ENCODE measurements at places on chromosomes 2 and 18. TPM values are rescaled to one million over a fixed set of nuclear protein-coding genes. Genes with fewer than 3 reads are reported as not detected.

PROC gene
- not detected for total RNA-seq

SLC9A4 gene
- total RNA-seq, result not detected

FAM110C gene
- 2.9 TPM for total RNA-seq

PIEZO2 gene
- 0.11 TPM for total RNA-seq

CCL20 gene
- not detected for total RNA-seq

SPEG gene
- total RNA-seq, result 119 TPM

DNA sequence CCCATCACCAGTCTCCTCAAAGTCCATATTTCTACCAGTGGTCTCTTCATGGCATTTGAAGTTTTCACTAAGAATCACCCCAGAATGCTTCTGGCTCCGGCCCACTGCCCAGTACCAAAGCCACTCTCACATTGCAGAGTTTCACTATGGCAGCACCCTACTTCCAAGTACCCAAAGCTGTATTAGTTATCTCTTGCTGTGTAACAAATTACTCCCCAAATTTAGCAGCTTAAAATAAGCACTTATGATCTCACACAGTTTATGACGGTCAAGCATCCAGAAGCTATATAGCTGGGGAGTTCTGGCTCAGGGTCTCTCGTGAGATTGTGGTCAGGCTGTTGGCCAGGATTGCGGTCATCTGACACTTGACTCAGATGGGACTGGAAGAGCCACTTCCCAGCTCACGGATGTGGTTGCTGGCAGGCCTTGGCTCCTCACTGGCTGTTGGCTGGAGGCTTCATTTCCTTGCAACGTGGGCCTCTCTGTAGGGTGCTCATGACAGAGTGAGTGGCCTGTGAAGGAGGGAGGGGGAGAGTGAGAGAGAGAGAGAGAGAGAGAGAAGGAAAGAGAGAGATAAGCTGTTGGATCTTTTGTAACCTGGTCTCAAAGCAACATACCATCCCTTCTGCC, 189.5 kb downstream of the CTIF start:
- no peak for DNase-seq

- DNase-seq, result peak; percentile 71
Observed at GRCh38 chr2:36416370-36417165, 61.0 kb downstream of the CRIM1 start.

GRCh38 chr2:210655229-210655975, 99.0 kb downstream of the CPS1 start:
- no peak for DNase-seq

- no peak for DNase-seq
Observed at GRCh38 chr2:152251811-152252210, 76.2 kb upstream of the STAM2 start.

- DNase-seq, result no peak
Observed at GRCh38 chr2:240739797-240740196, 48.1 kb downstream of the AQP12A start.

DNA sequence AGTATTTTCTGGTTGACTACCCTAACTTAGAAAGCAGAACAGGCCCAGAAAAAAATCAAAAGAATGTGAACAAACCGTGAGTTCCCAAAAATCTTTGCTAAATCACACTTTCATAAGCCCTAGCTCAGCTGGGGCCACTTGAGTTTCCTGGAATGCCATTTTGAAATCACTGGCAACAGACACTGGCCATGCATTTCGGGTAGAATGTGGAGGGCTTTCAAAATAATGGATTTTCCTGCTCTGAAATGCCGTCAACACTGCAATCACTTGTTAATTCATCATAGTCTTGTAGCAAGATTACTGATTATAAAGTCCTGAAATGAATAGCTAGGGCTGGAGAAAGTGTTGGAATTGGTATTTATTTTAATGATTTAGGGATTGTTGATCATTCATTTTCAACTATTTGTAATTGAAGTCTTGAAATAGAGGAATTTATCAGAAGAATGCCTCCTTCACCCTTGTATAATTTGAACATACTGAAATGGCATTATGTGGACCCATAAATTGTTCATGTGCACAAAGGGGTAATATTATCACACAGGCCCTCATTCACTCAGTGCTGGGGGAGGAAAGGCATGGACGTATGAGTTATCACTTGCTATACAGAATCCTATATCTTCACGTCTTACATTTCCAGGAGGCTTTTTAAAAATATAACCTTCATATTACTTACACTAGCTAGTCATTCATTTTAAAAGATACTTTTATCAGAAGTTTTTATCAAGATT, 134.8 kb downstream of the DTNA start:
- DNase-seq, result no peak

DNA sequence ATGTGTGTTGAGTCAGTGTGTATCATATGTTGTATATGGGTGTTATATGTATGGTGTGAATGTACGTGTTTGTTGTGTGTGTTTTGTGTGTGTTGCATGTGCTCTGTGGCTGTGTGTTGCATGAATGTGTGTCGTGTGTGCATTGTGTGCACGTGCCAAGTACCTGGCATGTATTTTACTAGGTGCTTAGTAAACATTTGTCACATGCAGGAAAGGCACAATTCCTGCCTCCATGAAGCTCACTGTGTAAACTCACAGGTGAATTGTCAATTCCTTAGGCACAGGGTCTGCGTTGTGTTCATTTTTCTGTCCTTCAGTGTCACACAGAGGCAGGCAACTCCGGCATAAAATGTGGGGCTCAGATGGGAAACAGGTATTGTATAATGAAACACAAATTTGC, 22.3 kb upstream of the IL1R1 start:
- DNase-seq, result no peak

DNA sequence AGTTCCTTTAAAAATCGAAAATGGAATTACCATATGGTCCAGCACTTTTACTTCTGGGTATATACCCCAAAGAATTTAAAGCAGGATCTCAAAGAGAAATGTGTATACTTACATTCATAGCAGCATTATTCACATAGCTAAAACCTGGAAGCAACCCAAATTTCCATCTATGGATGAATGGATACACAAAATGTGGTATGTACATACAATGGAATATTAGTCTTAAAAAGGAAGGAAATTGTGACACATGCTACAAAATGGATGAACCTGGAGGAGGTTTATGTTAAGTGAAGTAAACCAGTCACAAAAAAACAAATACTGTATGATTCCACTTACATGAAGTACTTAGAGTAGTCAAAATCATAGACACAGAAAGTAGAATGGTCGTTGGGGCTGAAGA, 147.9 kb upstream of the LTBP1 start:
- DNase-seq, result no peak

DNA sequence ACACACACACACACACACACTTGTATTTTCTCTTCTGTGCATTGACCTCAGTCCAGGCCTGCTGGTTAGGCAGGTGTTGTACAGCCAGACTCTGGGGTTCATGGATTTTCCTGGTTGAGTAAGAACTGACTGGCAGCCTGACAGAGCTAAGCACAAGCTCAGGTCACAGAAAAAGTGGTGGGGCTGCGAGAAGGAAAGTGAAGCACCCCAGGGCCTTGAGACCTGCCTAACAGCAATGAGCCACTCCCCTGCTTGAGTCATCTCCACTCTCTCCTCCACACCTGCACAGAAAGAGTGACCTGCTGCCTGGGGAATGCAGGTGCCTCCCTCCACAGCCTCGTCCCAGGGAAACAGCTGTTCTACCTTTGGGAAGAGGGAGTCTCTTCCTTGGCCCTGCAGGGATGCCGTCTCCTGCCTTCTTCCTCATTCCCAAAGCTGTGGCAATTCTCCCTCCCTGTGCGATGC, 91.4 kb upstream of the LGALSL start:
- DNase-seq, result no peak

GRCh38 chr2:82317012-82317411, 2012.5 kb upstream of the LRRTM1 start:
- no peak for DNase-seq

DNA sequence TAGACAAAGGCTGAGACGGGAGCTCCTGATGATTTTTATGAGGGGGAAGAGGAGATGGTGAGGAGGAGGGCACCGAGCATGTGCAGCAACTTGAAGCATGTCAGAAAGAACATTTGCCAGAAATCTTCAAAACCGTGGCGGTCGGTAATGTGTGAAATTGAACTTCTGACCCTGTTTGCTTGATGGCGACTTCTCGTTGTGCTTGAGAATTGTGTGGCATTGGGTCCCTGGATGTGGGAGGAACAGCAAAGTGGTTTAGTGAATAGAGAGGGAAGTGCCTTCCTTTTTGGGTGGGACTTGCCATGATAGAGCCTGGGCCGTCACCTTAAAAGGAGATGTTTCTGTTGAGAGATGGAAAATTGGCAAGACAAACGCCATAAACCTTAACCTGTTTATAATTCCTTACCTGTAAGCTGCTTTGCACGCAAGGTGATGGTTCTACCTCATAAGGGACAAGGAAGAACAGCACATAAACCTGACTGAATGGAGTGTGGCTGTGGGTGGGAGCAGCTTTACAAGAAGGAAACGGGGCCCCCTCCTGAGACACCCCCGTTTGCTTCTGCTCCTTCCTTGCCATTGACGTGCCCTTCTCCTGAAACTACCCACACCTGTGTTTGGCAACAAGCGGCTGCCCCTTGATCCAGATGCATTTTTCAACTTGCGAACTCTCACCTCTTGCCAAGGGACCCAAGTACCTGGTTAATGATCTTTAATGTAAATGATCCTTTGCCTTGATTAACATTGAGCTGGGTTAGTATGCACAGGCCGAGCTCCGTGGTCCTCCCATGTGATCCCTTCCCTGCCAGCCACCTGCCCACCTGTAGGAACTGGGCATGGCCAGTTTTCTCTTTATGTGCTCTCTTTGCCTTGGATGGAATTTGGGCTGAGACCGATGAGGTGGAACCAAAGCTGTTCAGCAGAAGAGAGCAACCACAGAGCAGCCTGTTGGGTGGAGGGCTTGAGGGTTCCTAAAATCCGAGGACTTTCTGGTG, 153.2 kb downstream of the NEDD4L start:
- no peak for DNase-seq

DNA sequence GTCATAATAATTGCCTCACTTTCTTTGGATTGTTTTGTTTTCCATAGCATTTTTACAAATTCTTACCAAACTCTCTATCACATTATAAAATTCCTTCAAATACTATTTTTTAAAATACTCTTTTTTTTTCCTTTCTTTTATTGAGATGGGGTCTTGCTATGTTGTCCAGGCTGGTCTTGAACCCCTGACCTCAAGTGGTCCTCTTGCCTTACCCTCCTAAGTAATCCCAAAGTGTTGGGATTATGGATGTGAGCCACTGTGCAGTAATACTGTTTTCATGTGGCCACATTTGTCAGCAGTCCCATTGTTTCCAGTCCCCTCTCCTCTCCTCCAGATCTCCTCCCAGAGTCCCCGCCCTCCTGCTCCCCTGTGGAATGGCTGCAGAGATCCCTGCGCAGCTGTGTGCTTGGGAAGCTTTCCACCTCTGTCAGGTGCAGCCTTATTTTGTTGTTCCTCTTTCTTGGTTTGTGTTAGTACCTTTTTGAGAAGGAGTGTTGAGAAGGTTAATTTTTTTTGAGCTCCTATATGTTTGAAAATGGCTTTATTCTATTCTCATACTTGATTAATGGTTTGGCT, 227.3 kb downstream of the LOXHD1 start:
- no peak for DNase-seq

GRCh38 chr18:26547646-26548414, 523 bp downstream of the KCTD1 start:
- peak; percentile 79 for DNase-seq

DNA sequence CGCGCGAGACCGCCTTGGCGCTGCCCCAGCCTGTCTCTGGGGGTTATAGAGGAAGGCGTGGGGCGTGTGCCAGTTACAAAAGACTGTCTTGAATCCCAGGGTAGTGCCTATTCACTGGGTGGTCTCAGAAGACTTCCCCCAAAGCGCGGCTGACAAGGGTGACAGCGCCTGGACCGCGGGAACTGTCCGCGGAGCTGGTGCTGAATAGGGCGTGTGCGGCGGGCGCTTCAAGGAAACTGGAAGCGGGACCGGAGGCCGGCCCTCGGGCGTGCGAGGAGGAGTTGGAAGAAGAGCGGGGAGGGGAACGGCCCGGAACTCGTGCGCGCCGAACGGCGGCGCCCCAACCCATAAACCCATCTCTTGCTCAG, 2.3 kb downstream of the EGR4 start:
- DNase-seq, result no peak

DNA sequence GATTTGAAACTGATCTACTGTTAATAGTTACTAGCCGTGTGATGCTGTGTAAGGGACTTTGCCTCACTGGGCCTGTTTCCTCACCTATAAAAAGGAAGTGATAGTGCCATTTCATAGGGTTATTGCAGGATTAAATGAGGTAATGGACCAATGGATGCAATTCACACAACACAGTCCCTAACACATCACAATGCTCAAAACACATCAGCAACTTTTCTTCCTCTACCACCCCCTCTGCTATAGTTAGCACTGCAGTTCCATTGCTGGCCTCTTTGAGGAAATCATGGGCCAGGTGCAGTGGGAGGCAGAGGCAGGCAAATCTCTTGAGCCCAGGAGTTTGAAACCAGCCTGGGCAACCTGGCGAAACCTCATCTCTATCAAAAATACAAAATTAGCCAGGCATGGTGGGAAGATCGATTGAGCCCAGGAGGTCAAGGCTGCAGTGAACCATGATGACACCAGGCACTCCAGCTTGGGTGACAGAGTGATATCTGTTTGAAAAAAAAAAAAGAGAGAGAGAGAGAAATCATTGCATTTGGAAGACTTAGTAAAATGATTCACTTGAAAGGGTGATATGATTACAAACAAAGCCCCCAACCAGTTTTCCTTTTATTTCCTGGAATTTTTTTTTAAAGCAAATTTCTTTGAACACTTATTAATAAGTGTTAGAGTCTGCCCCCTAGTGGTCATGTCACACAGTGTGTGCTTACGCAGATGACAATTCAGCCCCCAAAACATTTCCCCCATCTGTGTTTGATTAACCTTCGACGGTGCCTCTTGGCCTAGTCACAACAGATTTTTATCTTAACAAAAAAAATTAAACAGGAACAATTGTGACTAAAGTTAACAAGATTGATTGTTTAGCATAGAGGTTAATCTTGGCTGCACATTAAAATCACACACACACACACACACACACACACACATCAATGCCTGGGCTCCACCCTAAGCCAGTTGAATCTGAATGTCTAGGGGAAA, 88.6 kb upstream of the BCL11A start:
- DNase-seq, result no peak

GRCh38 chr18:45009756-45010155, 329.1 kb downstream of the SETBP1 start:
- DNase-seq, result no peak

DNA sequence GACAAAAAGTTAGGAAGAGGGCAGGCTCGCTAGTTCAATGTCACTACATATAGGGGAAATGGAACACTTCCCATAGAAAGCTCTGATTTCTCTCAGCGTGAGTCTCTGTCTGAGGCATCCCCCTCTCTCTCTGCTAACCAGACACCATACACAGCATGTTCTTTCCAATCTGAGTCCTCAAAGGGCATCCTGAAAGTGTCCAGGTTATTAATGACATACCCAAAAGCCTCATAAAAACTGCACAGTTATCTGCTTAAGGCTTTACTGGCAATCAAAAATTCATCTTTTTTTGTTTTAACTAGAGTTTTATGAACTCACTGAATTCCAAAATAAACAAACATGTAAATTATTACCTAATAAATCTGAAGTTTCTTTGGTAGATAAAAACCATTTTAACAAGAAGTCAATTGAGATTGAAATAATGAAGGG, 137.4 kb downstream of the AFF3 start:
- DNase-seq, result no peak

GRCh38 chr2:224666951-224667553, 49.1 kb downstream of the CCDC195 start:
- DNase-seq, result no peak
